ENCODE measurements at places on chromosomes 4 and X.

DNA sequence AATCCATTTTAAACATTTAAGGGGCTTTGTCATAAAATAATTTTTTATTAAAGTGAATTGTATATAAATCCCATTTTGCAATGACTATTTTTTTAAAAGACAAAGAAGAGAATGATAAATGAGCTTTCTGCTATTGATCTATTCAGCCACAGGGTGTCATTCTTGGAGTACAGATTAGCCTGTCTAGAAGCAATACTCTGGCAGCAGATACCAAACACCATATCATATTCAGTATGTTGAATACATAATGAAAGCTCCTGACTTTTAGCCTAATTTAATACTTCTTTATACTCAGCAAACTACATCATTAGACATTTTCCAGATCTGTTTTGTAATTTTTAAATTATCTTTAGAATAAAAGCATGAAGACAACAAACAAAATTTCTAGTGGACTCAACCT, 496.3 kb downstream of the PDGFC start:
- DNase-seq, result no peak

GRCh38 chr4:20805716-20806115, 105.5 kb downstream of the PACRGL start:
- no peak for DNase-seq

DNA sequence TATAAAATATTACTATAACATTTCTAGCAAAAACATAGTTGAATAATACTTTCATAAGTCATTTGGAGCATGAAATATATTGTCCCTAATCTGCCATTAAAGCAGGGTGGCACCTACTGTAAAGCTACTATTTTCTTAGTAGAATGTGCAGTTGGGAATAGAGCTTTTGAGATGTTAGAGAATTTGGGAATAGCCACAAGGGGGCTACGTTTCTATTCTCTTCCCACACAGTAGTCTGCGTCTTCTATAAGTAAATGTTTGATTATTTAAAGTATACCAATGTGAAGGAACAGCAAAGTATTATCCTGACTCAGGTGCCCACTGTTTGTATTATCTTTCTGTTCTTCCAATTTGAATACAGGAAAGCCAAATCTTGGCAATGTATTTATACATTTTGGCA, 323.2 kb upstream of the GIMD1 start:
- DNase-seq, result no peak

- no peak for DNase-seq
Observed at GRCh38 chr4:12144051-12144450, 715.4 kb upstream of the HS3ST1 start.

DNA sequence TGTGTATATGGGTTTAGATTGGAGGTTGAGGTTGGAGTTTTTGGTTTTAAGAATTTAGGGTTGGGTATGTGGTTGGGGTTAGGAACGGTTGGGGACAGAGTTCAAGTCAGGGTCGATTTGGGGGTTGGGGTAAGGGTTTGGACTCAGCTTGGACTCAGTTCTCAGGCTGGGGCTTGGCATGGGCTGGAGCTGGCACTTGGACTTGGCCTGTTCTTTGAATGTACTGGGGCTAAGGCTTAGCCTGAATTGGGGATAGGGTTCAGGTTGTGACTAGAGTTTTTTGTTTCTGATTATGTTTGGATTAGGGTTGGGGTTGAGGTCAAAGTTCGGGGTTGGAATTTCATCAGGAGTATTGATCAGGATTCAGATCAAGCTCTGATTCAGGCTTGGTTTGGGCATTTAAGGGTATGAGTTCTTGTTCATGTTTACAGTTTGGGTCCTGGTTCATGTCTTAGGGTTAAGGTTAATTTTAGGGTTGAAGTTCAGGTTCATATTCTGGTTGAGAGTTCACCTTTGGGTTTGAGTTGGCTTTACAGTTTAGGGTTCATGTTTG, 46.2 kb upstream of the IL9R start:
- DNase-seq, result no peak

DNA sequence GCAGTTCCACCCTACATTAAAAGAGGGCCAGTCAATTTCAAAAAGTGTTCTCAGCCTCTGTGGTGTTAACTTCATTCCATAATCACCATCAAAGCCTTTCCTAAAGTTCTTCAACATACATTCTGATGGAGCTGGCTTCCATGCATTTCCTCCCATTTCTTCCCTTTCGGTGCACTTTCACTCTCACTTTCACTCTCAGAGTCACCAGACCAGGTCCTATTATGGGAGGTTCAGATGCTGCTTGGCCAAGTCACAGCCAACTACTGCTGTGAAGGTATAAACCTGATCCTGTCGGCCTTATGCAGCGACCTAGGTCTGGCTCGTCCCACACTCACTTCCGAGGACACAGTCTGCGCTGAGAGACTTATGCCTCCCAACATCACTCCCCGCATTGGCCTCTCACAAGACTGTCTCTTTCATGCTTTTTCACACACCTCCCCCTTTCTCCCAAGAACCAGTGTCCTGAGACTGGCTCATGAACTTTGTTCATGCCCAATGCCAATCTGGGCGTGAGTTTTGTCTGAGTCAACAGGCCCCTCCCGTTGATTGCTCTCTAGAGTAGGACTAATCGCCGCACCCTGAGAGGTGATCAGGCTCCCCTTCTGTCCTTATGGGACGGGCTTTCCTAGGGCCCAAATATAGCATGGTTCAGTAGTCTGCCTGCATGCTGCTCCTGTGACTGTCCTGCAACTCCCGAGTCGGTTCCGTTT, 60.8 kb upstream of the XAGE1B start:
- no peak for DNase-seq

DNA sequence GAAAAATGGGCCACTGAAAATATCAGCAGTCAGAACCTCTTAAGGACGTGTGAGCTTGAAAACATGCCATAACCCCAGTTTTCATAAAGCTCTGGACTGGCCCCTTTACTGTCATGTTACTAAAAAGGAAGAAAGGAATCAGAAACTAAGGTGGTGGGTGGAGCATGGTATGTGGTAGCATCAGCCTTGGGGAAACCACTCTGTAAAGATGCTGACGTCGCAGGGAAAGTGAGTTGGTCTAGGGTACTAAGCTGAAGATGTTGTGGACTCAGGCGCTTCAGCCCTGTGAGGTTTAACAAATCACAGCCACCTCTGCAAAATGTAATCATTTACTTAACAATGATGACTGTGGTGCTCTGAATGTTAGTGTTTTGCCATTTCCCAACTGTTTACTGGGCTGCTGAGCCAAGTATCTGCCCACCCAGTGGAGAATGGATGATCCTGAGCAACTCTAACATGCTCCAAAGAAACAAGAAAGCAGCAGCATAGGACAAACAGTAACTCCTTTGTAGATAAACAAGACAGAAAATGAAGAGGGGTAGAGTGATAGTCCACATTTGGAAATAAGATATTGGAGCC, 33.4 kb downstream of the C4orf54 start:
- DNase-seq, result no peak

All from activated CD8-positive, alpha-beta memory T cell treated with anti-CD3 and anti-CD28 coated beads for 1 hour (primary cell).